ENCODE measurements at places on chromosomes 7 and 10.

DNA sequence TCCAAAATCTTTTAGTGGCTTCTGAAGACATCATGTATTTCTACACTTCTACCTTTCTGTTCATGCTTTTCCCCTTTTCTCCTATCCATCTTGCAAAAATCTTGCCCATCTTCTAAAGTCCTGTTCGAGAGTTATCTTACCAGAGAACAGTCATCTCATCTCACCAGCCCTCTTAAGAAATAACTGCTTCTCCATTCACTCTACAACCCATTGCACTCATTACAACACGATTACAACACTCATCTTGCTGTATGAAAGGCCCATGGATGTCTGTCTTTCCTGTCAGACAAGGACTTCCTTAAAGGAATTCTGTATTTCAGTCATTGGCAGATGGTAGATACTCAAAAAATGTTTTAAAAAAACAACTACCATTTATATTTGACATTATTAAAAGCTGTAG lies 30.8 kb downstream of the ZNF438 start:
- no peak for DNase-seq

GRCh38 chr10:70085975-70086613 lies 33.4 kb downstream of the MACROH2A2 start:
- DNase-seq: no peak

- no peak for DNase-seq
Observed at GRCh38 chr7:144796919-144797318, 38.9 kb downstream of the TPK1 start.

DNA sequence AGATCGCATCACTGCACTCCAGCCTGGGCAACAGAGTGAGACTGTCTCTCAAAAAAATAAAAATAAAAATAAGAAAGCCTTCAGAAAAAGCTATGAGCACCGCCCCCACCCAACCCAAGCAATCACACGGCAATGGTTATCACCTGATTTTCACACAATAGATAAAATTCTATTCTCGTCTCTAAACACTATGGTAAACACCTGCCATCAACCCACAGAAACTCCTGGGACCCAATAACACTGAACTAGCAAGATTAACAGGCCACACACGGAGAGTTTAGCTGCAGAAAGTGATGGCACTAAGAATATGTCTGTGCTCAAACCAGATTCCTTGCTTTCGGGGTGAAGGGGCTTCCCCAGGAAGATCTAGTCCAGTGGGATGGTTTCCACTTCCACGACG lies 173.8 kb downstream of the DIP2C start:
- no peak for DNase-seq

GRCh38 chr10:121440461-121440860 lies 157.8 kb downstream of the FGFR2 start:
- DNase-seq: no peak

DNA sequence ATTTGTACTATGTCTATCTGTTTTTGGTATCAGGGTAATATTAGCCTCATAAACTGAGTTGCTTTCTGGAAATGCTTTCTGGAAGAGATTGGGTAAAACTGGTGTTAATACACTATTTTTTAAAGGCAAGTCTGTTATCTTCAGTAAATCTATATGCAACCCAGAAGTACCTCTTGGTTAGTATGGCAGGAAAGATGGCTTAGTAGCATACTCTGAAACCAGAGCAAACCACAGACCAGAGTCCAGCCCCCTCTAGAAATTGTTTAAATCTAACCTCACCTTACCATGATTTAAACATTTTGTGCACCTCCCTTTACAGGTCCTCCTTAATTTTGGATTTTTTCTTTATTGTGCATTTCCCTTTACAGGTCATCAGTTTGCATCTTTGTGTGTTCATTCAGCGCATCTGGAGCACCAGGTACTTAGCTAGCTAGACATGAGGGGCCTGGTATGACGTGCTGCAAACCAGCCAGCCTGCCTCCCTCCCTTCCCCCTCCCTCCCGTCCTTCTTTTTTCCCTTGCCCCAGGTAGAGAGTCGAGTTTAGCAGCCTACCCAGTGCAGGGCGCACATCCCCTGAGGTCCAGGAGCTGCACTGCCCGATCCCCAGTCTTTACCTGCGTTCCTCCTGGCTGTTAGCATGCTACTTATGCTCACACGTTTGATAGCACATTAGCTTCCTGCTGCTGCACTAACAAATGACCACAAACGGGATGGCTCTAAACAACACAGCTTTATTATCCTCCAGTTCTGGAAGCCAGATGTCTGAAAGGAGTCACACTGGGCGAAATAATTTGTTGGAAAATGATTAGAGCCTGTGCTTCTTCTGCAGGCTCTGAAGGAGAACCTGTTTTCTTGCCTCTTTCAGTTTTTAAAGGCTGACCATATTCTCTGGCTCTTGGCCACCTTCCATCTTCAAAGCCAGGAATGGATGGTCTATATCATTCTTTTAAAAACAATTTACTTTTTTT lies 299.9 kb upstream of the HABP2 start:
- no peak for DNase-seq

DNA sequence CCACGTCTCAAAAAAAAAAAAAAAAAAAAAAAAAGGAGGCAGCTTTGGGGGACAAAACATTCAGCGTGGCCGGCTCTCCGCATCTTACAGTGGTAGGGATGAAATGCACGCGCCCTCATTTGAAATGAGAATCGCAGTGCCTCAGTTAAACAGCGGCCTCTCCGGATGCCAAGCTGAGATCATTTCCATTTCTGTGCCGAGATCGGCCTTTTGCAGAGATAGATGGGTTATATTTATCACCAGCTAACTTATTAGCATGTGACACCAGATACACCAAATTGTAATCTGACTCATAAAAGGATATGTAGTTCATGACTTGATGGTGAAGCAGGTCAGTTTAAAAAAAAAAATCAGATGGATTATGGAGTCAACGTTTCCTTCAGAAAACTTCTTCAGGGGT lies 138.7 kb downstream of the CUX1 start:
- no peak for DNase-seq
